ENCODE measurements at places on chromosomes 2 and 18.

DNA sequence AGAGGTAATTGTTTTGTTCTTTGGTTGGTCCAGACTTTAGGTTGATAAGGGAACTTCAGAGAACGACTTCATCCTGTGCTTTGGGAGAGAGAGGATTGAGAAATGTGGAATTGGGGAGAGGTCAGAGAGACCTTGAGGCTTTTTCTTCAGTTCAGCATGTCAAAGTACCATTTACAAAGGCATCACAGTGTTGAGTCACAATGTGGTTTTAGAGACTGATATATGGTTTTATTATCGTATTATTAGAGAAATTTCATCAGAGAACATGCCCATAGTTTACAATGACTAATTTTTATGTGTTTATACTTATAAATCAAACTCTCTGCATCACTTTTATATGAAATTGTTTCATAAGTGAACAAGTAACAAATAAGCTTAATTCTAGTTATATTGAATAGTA is 626.6 kb downstream of the DSC3 start:
- DNase-seq: no peak

DNA sequence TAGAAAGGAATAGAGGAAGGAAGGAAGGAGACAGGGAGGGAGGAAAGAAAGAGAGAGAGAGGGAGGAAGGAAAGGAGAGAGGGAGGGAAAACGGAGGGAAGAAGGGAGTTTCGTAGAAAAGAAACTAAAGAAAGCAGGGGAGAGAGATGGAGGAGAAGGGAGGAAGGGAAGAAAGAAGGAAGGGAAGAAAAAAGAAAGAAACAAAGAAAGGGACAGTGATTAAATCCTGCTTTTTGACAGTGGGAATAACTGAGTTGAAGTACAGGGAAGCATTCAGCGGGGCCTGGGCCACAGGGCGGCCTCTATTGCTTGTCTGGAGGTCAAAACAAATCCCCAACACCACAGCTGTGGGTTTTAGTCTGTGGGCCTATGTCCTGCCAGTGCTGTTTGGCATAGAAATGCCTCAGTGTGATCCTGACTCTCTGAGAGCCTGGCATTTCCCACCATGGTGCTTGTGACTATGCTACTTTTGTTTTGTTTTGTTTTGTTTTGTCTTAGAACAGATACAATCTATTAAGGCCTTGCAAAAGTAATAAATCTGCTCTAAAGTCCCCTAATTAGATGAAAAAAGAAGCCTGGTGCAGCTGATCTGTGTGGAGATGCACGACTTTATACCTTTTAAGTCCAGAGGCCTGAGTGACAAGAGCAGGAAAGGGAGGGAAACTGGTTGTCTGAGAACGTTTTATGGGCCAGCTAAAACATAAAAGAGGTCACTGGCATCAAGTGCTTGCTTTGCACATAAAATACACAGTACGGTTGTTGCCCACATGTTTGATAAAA is 40.0 kb downstream of the IL1RL2 start:
- DNase-seq: peak; percentile 93

DNA sequence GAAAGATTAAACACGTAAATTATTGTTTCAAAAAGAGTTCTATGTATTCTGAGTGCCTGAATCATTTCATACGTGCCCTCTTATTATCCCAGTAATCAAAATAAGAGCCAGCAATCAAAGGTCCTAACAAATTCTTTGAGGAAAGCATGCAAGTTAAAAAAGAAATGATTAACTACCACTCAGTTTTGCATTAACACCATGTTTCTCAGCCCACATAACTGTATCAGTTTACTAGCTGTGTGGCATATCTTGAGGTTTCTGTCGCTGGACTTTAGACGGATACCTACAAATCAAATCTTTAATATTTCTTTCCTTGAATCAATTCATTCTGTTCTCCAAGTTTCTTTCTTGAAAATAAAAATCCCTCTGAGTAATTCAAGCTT is 668.9 kb upstream of the CHAC2 start:
- no peak for DNase-seq

- DNase-seq: no peak
Observed at GRCh38 chr2:4959219-4959618, 733.0 kb upstream of the SOX11 start.

- DNase-seq: no peak
Observed at GRCh38 chr18:22525313-22525712, 107.6 kb upstream of the CTAGE1 start.

DNA sequence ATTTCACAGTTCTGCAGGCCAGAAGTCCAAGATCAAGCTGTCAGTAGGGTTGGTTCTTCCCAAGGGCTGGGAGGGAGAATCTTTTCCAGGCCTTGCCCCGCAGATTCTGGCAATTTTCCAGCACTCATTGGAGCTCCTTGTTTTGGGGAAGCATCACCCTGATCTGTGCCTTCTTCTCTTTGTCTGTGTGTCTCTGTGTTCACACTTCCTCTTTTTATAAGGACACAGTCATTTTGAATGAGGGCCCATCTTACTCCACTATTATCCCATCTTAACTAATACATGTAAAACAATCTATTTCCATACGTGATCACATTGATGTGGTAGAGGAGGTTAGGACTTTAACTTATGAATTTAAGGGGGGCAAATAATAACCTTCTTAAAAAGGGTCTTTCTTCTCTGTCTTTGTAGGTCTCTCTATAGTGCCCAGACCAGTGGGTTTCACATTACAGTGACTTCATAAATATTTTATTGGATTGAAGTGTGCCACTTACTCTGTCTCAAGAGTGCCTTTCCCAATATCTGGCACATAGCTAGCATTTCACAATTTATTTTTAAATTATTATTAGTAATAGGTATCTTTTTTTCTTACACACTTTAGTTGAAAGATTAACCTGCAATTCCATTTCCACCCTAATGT is 68.9 kb upstream of the CBLN2 start:
- DNase-seq: no peak

DNA sequence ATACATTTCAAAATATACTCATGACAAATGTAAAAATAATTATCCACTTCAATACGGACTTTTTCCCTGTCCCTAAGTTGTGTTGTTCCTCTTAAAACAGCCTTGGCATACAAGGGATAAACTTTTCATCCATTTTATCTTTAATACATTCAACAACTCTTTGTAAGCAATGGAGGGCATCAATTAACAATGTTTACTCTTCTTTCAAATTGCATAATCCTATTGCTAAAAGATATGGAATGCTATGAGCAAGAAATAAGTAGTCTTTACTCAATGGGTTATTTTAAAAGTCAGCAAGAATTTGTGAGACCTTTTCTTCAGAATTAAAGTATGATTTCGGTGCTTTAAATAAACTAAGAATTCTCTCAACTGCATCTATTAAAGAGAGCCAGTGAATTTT is 41.9 kb downstream of the SCN9A start:
- DNase-seq: no peak

DNA sequence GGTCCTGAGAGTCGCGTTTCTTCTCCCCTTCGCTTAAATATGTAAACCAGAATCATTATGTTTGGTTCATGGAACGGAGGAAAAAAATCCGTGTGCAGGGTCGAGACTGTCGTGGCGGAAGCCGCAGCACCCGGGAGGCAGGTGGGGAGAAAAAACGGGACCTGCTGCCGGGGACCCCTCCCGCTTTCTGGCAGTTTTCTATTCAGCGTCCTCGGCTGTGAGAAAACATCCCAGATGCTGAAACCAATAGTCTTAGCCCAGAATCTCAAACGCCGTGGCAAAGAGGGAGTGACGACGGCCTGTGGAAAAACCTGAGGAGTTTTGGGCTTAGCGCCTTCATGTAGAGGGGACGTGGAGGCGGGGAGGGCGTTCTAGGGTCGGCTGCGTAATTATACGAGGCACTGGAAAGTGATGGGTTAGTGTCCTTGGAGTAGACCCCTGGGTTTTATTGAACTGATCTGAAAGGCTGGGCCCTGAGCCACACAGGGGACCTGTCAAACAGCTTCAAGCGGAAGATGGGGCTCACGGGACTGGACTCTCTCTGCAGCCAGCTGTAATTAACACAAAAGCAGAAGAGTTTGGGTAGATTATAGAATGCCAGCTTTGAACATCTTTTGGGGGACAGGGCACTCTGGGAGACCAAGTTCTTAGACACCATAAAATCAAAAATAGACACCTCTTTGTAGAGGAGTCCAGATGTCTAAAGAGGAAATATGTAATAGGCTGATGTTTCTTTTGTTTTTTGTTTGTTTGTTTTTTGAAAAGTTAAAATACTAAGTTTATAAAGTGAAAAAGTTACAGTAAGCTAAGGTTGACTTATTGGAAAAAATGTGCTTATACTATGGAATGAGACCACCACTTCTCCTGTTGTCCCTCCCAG is 834 bp upstream of the BUB1 start:
- DNase-seq: peak; percentile 73

DNA sequence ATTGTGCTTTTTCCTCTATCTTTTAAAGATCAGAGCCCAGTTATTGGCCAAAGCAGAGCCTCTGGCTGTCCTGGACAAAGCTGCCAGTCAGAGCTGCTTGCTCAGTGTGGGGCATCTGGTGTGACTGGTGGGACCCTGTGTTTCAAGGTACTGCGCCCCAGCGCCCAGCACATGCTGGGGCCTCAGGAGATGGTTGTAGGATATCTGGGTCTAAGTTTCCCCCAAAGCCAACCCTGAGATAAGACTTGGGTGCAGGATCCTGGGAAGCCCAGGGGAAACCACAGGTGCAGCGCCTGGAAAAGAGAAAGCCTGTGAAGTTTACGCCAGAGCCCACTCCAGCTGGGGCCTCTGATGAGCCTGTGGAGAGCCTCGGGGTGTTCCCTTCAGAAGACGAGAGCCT is 117.7 kb downstream of the RPIA start:
- no peak for DNase-seq

- DNase-seq: peak; percentile 77
Observed at GRCh38 chr2:221517696-221518151, 54.4 kb downstream of the EPHA4 start.

DNA sequence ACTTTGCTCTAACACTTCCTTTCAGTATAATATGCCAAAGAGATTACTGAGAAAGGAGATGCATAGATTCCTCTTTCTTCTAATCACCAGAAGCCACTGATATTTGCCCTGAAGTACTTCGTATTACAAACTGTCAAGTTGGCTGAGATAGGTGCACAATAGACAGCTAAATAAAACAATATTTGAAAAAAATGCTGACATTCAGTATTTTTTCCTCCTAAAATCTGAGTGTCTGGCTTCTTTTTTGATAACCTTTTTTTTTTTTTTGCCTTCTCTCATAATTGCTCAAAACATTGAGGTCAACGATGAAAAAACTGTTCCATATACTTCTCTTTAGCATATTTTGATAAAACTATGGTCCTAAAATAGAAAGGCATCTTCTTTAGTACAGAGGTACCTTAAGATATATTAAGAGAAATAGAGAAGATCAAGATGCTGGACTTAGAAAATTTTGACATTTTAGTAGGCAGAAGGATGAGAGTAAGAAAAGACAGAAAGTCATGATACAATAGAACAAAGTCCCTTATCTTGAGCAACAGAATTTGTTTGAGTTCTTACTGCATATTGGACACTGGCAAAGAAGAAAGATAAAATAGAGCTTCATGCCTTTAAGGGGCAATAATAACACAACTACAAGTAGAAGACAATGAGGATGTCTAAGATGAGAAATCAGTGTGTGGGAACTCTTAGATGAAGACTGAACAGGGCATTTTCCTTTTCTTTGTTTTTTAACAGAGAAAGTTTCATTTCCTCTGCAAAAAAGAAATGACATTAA is 220.7 kb downstream of the PTH2R start:
- no peak for DNase-seq
